ENCODE measurements at places on chromosomes 3 and 15. TPM values are rescaled to one million over a fixed set of nuclear protein-coding genes. Genes with fewer than 3 reads are reported as not detected.

The GMNC gene
- not detected for total RNA-seq

The FBXW12 gene
- total RNA-seq, result not detected

The CSPG4 gene
- not detected for total RNA-seq

The EFHB gene
- total RNA-seq, result 0.44 TPM

The SOX2 gene
- not detected for total RNA-seq

Measured in activated CD8-positive, alpha-beta T cell treated with anti-CD3 and anti-CD28 coated beads, Interleukin-2, amount 10 ng/mL, durations not matched to agents 7 days and 5 days (primary cell).